Fibroblast of skin of abdomen (primary cell): ENCODE measurements at places on chromosomes 13 and 19.
A peak's percentile ranks its signal among the peaks of the same experiment; 100 is the strongest.

DNA sequence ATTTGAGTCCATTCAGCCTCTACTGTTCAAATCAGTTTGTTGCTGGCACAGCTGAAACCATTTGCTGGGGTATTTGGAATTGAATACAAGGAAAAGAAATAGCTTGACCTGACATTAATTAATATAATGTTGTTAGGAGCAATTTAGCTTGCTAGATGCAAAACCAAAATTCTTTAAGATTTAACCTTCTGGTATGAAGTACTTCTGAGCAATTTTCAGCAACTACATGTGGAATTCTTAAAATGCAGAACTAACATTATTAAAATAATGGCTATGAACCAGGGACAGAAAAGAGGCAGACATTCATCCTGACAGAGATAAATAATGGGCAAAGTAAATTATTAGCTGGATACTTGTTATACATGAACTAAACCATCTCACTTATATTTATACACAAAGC is 160.0 kb upstream of the MIR17HG start:
- DNase-seq = no peak

DNA sequence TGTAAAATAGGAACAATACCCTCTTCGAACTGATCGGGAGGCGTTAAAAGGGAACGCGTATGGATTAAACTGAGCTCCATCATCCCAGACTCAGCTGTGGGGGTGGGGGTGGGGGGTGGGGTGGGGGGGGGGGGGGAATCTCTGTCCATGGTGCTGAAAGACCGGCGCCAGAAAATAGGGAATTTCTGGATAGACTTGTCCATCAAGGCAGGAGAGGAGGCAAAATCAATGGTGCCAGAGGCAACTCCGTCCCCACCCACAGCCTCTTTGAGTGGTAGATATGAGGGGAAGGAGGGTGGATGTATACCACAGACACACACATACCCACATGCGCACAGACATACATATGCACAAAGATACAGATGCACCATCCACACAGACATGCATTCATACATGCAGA is 37.4 kb downstream of the ZNF787 start:
- no peak for DNase-seq

DNA sequence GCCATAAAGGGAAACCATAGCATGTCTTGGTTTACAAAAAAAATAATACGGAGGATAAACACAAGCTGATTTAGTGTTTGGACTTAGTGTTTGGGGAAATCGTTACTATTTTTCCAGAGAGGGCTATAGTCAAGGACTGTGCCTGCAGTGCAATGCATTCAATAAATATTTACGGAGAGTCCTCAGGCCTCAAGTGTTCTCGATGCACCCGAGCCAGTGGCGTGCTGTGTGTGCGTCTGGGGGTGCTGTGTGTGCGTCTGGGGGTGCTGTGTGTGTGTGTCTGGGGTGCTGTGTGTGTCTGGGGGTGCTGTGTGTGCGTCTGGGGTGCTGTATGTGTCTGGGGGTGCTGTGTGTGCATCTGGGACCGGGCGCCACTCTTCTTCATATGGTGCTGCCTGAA is 71.7 kb upstream of the GTF3A start:
- DNase-seq = no peak

DNA sequence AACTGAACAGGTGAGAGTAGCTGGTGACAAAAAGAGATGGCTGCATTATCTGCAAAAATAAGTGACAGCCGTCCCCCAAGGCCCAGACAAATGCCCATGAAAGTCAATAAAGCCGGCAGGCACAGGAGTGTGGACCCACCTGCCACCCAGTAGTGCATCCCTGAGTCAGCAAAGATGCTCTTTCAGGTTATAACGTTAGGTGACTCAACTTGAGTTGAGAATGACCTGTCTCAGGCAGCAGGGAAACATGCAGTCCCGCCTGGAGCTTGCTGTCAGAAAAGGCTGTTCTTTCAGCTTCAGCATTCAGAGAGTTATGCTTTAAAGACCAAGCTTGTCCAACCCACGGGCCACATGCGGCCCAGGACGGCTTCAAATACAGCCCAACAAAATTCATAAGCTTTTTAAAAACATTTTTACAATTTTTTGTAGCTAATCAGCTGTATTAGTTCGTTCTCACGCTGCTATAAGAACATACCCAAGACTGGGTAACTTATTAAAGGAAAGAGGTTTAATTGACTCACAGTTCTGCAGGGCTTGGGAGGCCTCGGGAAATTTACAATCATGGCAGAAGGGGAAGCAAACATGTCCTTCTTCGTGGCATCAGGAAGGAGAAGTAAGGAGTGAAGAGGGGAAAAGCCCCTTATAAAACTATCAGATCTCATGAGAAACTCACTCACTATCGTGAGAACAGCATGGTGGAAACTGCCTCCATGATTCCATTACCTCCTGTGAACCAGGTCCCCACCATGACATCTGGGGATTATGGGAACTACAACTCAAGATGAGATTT is 110.4 kb downstream of the RAB20 start:
- no peak for DNase-seq

DNA sequence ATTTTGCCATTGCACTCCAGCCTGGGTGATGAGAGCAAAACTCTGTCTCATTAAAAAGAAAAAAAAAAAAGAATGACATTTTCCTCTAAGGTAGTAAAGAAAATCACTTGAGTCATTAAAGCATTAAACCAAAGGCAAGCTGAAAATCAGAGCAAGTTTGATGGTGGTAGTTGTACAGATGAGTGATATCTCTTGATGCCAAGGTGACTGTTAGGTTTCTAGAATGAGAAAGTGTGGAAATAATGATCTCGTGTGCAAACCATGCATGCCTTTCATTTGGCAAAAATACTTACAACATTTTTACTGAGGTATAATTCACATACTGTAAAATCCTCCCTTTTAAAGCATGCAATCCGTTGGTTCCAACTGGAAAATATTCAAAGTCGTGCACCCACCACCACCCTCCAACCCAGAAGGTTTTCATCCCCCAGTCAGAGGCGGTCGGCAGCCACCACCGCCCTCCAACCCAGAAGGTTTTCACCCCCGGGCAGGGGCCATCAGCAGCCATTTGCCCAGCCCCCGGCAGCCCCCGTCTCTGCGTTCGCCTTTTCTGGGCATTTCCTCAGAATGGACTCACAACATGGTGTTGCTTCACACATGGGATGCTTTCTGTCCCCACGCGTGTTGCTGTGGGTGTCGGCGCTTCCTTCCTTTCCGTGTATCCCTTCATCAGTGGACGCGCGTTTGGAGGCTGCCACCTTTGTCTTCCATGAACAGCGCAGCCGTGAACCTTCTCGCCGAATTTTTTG is 90.2 kb downstream of the ATP11A start:
- peak; percentile 39 for DNase-seq

DNA sequence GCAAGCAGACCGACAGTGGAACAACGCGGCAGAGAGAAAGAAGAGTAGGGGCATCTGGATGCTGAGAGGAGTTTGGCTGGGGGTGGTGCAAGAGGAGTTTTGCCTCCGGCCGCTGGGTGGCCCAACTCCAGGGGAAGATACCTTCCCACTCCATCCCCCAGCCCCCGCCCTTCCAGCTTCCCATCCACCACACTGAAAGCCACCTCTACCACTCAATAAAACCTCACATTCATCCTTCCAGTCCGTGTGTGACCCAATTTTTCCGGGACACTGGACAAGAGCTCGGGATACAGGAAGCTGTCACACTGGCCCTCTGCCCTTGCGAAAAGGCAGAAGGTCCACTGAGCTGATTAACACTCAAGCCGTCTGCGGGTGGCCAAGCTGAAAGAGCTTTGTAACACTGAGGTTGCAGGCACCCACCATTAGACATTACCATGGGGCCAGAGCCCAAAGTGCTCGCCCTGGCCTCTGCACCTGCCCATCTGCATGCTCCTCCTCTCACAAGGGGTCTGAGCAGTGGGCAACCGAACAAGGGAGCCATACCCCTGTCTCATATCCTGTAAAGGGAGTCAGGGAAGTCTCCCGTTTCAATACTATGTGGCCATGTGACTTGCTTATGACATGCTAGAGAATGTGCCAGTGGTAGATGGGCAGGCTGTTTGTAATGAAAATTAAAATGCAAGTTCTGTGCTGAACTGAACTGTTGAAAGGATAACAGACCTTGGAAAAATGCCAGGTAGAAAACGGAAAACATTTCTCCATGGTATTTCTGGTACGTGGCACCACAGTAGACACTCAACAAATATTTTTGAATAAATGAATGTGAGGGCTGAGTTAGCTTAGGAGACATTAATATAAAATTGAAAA is 205.1 kb upstream of the STARD13 start:
- peak; percentile 48 for DNase-seq

- no peak for DNase-seq
Observed at GRCh38 chr19:28489126-28489660, 723.8 kb downstream of the UQCRFS1 start.

GRCh38 chr13:75860935-75861334 is 224.8 kb downstream of the LMO7 start:
- peak; percentile 11 for DNase-seq

- DNase-seq = no peak
Observed at GRCh38 chr19:12975221-12975741, 5.9 kb downstream of the DAND5 start.

DNA sequence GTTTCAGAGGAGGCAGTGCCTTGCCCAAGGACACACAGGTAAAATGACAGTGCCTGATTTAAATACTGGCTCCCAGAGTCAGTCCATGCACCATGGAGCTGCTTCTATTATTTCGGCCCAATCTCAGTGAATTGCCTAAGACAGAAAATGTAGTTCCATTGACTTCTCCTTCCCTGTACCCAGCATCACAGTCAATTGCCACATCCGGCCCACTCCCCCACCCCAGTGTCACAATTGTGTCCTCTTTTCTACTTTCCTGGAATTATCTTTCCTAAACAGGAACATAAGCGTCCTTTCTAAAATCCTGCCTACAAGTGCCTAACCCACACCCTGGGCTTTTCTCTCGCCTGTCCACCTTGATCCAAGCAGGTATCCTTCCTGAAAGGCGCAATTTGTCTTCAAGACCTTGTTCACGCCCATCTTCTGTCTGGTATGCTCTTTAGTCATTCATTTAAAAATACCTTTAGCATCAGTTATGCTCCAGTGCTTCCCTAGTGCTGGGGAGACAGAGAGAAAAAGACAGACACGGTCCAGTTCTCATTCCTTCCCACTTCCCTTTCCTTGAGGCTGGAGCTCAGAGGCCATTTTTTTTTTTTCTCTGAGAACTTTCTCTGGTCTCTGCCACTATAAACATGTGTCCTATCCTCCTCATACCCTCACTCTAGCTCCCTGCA is 411.4 kb downstream of the LIG4 start:
- no peak for DNase-seq

DNA sequence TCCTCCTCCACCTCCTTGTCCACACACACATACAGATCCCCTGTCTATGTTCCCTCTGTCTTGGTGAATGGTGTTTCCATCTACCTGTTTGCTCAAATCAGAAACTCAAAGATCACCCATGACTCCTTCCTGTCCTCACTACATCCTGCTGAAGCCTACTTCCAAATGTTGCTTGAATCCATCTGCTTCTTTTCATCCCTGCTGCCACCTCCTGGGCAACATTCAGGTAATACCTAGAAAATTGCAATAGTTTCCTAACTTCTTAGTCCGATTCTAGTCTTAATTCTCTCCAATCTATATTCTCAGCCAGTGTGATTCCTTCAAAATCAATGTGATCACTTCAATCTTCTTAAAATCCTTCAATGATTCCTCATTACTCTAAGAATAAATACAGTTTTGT is 155.5 kb upstream of the STARD13 start:
- peak; percentile 29 for DNase-seq

DNA sequence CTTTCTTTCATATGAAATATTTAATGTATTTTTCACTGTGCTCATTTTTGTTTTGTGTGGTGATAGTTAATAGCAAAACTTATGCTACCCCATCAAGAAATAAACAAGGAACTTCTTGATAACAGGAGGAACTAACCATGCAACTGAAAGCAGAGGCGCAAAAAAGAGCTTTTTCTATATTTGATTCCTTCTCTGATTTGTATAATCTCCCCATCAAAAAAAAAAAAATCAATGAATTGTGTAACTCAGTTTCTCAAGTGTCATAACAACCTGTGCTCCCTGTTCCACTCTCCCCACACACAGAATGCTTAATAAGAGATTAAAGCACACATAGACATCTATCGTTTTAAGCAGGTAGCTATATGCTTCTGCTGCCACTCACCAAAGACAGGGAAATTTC is 67.3 kb upstream of the MED4 start:
- no peak for DNase-seq

DNA sequence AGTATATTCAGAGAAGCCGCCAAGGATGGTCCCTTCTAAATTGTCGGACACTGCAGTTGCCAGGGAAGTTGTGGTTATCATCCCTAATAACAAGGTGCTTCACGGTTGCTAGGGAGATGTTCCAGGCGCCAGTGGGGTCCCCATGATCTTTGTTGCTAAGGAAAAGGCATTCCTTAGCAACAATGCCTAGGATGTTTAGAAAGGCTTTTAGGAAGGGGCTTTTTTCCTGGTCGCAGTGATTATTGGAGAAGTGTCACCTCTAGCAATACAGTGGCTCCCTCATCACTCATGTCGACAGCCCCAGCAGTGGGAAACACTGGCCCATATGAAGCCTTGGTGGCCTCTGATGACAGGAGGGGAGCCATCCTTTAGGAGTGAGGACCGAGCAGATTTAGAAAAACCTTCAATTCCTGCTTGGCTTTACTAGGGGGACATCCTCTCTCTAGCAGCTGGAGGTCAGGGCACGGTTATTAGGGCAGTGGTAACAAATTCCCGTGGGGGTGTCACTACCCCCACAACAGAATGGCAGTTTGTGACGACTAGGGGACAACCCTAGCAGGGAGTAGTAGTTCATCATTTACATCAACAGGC is 6.4 kb upstream of the TMC4 start:
- no peak for DNase-seq

- DNase-seq = peak; percentile 41
Observed at GRCh38 chr19:10565028-10565566, 713 bp downstream of the KRI1 start.

- DNase-seq = no peak
Observed at GRCh38 chr13:100129605-100130004, 40.7 kb downstream of the PCCA start.

- no peak for DNase-seq
Observed at GRCh38 chr19:4295972-4296771, 6.0 kb downstream of the TMIGD2 start.

GRCh38 chr13:110037925-110038573 is 251.7 kb upstream of the IRS2 start:
- no peak for DNase-seq

DNA sequence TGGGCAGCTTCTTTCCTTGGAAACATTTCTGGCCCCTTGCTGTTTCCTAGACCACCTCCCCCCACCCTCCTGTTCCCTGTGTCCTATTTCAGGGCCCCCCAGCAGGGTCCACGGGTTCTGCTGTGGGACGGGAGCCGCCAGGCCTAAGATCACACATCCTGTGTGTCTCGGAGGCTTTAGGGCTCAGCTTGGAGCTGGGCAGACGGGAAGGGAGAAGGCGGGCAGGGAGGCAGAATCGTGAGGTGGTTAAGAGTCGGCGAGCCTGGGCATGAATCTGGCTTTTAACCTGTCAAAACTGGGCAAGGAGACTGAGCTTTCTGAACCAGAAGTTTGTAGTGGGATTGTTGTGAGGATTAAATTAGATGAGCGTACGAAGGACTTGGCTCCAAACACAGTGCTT is 4.8 kb downstream of the KCNC3 start:
- DNase-seq = no peak
